ENCODE measurements at places on chromosomes 7 and 10. TPM values are rescaled to one million over a fixed set of nuclear protein-coding genes. Genes with fewer than 3 reads are reported as not detected.

DNA sequence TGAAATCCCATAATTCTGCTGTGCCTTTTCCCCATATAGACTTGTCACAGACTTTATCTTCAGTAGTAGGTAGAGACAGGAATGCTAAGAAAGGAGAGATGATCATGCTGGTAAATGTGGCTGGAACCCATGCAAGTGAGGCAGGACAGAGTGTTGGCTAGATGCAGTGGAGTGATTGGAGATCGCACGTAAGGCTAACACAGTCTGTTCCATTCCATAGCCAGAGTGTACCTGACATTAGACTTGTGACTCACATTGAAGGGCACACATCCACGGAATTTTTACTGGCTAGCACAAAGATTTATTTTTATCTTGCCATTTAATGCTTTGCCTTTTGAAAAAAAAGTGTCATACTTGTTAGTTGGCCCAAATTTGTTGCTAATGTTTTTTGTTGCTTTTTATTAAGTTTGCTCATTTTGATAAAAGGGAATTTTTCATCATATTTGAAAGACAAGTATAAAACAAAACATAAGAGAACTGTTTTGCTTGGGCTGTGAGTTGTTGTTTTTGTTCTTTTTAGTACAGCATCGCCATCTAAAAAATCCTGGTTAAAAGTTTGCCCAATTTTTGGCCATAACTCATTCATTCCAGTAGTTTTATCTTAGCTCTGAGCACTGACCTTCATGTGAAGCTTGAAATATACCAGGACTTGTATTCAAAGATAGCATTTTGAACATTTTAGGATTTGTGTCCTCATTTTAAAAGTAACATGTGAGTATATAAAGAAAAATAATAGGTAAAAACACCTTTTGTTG is 81.0 kb downstream of the CPED1 start:
- no peak for DNase-seq

DNA sequence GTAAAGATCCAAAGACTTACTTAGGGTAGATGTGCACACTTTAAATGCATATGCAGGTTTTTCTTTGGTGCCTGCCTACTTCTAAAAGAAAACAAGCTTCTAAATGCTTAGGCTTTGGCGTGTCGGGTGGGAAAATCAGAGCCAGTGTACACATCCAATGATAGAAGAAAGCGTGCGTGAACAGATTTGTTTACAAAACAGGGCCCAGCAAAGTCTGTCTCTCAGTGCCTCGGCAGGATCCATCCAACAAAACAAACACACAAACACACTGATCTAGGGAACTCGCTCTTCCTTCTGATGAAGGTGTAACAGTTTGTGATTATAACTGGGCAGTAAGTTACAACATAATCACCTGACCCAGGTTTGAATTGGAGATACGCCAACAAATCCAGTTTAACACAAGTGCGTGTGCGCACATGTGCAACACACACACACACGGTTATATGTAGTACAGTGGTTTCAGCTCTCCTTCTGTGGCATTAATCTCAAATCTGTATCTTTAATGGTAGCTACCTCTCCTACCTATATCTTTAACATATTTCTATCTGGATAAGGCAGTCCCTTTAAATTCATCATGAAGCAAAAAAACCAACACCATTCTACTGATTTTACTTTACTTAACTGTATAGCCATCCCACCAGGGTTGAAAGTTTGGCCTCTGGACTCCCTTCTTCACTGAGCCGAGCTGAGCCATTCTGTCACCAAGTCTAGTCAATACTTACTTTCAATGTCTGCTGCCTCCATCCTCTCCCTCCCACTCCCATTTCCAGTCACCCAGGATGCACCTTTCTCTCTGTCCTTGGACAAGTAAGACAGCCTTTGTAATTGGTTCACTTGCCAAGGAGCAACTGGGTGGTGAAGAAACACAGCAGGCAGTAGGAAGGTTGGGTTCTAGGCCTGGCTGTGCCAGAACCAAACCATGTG is 184.4 kb upstream of the KLF14 start:
- DNase-seq = no peak

- DNase-seq = no peak
These were observed 112.2 kb downstream of the VIM start for GRCh38 chr10:17340144-17340829.

Gene DLX6
- total RNA-seq = 10.9 TPM

Gene ABCB8
- total RNA-seq = 40.7 TPM

GRCh38 chr7:33836797-33837355 is 68.5 kb upstream of the BMPER start:
- DNase-seq = no peak

DNA sequence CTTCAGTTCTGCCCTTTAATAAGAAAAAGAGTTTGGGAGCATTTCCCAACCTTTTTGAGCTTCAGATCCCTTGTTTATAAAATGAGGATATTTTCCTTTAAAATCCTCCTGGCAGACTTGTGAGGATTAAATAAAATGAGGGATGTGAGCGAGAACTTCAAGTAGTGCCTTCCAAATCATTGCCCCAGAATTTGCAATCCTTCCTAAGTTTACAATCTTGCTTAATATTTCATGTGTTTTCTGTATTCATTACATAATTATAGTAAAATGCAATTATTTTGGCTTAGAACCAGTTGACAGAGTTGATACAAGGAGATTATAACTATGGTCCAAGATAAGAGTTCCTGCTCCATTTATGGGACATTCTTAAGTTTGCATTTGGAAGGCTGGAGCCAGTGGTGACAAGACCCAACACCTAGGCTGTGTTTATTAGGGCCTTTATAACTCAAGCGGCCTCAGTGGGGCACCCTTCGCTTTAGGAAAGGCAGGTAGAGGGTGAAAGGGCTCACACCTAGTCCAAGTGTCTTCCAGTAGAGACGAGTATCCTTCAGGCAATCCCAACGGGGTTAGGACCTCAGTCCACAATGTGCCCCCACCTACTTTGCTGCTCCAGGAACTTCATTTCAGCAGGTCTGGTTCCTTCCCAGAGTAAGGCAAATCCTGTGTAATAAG is 317.5 kb downstream of the WDR11 start:
- DNase-seq = no peak

DNA sequence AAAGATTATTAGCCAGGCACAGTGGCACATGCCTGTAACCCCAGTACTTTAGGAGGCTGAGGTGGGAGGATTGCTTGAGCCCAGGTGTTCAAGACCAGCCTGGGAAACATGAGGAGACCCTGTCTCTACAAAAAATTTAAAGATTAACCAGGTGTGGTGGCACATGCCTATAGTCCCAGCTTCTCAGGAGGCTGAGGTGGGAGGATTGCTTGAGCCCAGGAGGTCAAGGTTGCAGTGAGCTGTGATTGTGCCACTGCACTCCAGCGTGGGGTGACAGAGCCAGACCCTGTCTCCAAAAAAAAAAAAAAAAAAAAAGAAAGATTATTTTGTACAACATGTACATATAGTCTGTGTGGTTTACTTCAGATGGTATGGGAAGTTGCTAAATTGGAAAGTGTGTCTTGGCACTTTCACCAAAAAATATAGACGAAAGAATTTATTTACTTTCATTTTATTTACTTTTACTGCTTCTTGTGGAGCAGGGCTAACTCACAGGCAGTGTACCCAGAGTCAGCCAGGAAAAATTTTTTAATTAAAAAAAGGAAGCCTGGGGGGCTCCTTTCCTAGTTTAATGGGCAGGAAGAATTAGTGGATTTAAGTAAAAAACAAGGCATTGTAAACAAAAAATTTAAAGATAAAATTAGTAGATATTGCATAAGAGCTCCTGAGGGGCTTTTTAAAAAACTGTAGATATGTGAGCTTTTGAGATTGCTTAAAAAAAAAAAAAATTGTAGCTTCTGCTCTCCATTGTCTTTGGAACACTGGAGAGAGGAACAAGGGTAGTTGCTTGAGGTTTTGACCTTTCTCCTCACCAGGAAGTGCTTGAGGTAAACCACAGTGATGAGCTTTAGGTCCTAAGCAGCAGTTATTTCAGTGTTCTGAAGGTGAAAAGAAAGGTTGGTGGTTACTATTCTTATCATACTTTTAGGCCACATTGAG is 44.6 kb upstream of the VDAC2 start:
- no peak for DNase-seq

- no peak for DNase-seq
These were observed 46.1 kb upstream of the RAB18 start for GRCh38 chr10:27457966-27458365.

DNA sequence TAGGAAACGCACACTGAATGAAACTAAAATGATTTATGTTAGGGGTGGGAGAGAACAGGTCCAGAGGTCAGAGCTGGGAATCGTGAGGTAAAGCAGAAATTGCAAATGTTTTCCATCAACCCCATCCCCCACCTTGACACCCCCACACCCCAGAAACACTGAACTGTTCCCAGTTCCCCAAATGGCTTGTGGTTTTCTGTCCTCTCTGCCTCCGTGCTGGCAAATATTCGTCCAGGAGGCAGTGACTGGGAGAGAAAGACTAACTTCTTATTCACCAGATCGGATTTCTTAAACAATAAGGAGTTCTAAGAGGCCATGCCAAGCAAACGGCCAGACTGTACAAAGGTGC is 730 bp upstream of the RASSF4 start:
- DNase-seq = no peak

GRCh38 chr10:44908066-44908749 is 2.9 kb upstream of the TMEM72 start:
- no peak for DNase-seq

Gene SPDYE17
- total RNA-seq = not detected

GRCh38 chr7:29894256-29894655 is 87.9 kb downstream of the WIPF3 start:
- DNase-seq = no peak

GRCh38 chr10:2920168-2920567 is 147.2 kb upstream of the PFKP start:
- no peak for DNase-seq

- no peak for DNase-seq
These were observed 129.0 kb upstream of the C7orf33 start for GRCh38 chr7:148461392-148462179.

Gene MYL10
- total RNA-seq = not detected

Gene CAV1
- 3.4 TPM for total RNA-seq

- no peak for DNase-seq
These were observed 47.2 kb upstream of the RHEB start for GRCh38 chr7:151566897-151567320.

DNA sequence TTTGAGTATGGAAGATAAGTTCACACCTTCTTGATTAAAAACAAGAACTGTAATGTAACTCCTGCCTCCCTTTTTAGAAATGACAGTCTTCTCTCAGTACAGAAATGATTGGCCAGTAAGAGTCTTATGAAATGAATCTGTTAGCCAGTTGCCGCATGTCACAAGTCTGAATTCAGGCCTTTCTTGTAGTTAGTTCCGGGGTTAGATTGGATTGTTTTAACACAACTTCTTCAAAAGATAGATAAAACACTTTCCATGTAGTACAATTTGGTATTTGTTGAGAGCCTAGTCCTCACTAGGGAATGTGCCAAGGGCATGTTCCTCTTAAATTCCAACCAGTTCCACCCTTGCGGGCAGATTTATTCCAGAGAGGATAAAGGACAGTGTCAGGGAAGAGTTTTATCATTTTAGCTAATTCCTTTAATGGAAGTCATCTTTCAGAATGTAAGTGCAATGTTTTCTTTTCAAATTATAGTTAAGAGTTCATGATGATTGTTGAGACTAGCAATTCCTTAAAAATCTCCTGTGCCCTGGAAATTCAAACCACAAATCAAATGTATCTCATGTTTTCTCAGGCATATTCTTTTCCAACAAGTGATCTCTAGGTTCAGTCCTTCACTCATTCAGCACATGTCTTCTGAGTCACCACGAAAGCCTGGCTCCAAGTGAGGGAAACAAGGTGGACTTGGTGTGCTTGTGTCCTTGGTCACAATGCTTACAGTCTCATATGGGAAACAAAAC is 4.1 kb downstream of the FHIP2A start:
- no peak for DNase-seq

GRCh38 chr7:105267244-105267643 is 121.5 kb downstream of the SRPK2 start:
- DNase-seq = no peak

DNA sequence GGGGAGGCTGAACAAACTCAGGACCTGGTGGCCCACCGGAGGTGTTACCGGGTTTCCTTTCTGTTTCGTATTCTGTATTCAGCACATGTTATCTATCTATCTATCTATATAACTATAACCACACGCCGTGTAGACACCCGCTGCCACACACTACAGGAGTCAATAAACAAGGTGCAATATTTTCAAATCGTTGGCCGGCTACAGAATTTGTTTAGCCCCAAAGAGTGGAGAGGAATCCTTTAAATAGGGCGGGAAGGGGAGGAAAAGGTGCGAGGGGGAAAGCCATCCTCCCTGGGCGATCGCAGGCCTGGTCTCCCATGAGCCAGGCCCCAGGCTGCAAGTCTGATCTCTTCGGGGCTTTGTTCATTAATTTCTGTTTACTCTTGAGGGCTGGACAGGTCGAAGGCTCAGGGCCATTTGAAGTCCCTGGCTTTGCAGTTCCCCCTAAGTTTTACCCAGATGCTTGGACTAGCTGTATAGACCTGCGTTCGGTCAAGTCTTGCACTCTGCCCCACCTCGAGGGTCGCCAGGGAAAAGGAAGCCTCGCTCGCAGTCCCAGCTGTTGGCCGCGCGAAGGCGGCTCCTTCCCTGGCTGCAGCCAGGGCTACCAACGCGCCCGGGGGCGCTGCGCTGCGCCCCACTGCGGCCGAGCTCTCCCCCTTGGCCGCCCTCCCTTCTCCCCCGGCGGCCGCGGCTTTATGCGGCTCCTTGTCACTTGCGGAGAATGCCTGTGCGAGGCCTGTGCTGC is 3.8 kb downstream of the NKX2-3 start:
- no peak for DNase-seq

- DNase-seq = no peak
These were observed 96.3 kb downstream of the SDK1 start for GRCh38 chr7:3397324-3397723.

All from mesothelial cell of epicardium (in vitro differentiated cells).